ENCODE measurements at places on chromosomes 2 and 18. TPM values are rescaled to one million over a fixed set of nuclear protein-coding genes. Genes with fewer than 3 reads are reported as not detected.

Gene TMBIM1
- 85.0 TPM for total RNA-seq

Gene CCDC74B
- total RNA-seq = 0.71 TPM

Gene CLIP4
- 34.8 TPM for total RNA-seq

Gene HNRNPLL
- total RNA-seq = 44.0 TPM

Gene GDF7
- total RNA-seq = not detected

Gene ANKRD30BL
- not detected for total RNA-seq

Gene VAMP5
- 85.3 TPM for total RNA-seq

Gene RSAD2
- total RNA-seq = 12.7 TPM

Gene RAB17
- not detected for total RNA-seq
